ENCODE measurements at places on chromosomes 7 and 10.

DNA sequence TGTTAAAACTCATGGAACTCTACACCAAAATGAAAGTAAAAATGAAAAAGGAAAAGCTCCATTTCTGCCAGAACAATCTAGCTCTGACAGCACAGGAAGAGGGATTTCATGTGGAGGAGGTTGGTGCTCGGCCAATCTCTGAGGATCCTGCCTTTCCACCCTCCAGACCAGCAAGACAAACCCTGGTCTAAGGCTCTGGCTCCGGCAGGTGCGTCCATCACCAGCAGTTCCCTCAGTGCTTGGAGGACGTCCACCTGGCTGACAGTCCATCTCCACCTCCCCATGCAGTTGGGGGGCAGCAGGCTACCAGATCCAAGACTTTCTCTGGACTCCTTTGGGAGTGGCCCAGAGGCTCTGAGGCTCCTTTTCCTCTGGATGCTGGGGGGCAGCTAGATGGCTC lies 25.0 kb upstream of the LOXL4 start:
- DNase-seq = no peak

DNA sequence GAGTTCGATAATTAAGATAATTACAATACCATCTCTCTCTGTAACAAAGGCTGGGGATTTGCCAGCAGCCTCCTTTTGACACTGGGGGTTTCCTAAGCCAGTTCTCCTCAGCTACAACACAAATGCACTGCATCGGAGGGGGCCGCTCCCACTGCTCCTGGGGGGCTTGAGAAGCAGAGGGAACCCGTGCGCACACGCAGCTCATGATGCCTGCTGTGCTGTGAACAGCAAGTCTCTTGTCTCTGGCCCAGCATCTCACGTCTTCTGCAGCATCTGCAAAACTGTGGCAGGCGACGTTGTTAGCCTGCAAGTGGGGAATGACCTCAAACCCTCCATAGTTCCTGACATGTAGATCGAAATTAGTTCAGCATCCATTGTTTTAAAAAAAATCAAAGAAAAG lies 5.5 kb downstream of the VIPR2 start:
- no peak for DNase-seq

DNA sequence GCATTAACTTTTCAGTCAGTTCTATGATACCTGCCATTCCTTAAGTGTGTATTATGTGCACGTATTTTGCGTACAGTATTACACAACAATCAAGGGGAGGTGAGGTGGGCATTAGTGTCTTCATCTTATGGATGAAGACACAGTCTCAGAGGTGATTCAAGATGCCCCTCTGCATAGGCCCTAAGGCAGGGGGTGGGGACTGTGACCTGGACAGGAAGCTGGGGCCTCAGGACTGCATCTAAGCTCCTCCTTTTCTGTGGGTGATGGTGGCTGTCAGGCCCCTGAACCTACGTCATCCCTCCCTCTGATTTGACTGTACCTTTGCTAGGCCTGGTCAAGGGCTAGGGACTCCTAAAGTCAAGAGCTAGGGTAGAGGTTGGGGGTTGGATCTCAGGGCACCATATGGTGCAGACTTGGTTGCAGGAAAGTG lies 38.9 kb downstream of the HK1 start:
- peak; percentile 33 for DNase-seq

DNA sequence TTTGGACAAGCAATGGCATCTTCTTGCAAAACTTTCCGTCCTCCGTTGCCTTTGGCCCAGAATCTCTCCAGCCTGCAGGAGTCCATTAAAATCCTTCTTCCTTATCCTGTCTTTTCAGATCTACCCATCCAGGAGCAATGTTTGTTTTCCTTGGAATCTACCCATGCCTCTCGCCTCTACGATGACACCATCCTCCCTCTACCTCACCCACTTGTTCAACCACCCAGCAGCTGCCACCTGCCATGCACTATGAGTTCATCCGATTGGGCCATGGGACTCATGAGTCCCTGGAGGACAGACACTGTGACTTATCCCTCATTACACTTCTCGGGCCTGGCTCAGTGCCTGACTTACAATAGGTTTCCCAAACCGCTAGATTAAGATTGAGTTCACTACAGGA lies 26.8 kb upstream of the MGMT start:
- no peak for DNase-seq

- DNase-seq = no peak
These were observed 26.8 kb downstream of the PYROXD2 start for GRCh38 chr10:98388101-98388655.

GRCh38 chr7:14687777-14688176 lies 214.8 kb downstream of the DGKB start:
- DNase-seq = no peak

GRCh38 chr10:108411206-108411605 lies 1246.7 kb upstream of the SORCS1 start:
- no peak for DNase-seq

DNA sequence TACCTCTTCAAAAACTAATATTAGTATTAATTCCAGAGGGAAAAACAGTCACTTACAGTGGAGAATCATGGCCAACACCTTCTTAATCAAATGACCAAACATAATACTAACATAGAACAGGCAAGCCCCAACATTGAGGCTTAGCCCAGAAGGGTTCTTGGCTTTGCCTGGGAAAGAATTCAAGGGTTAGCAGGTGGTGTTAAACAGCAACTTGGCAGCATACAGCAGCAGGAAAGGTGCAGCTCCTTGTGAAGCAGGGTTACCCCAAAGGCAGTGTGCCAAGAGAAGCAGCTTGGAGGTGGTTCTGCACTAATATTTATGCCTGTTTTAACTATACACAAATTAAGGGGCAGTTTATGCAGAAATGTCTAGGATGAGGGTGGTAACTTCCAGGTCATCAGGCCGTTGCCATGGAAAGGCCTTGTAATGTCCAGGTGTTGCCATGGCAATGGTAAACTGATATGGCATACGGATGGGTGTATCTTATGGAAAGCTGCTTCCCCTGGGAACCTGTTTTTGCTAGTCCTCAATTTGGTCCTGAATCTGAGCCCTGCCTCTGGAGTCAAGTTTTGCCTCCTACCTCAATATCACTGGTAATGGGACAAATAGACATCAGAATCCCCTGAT lies 27.2 kb upstream of the BEND7 start:
- no peak for DNase-seq

- DNase-seq = no peak
These were observed 229.8 kb upstream of the YAE1 start for GRCh38 chr7:39336442-39336841.

Measured in stimulated activated CD4-positive, alpha-beta T cell treated with anti-CD3 and anti-CD28 coated beads, Interleukin-15, amount 100 ng/mL, for 48 hours (primary cell).